Bronchial epithelial cell (primary cell): ENCODE measurements at places on chromosomes 7 and 10.

DNA sequence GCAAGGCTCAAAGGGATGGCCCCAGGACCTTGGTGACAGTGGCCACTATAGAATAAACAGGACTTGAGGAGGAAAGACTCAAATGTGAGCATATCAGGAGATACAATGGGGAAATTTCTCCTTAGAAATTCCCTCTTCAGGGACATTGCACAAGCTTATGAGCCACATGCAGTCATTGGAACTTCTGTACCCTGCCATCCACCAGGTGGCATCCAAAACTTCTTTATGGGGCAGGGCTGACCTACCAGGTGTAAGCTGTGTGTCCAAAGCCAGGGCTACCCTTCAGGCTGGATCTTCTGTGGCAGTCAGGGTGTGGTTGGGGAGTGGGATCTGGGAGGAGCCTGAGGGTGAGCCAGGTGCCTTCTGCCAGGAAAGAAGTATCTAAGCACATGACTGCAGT lies 36.6 kb upstream of the LRRC18 start:
- DNase-seq: peak; percentile 18

GRCh38 chr7:86643561-86644281 lies at the start of gene GRM3:
GRM3 (plus strand) TSS chr7:86643909; CDS start chr7:86765146, 121,237 bp downstream.
- DNase-seq: no peak

DNA sequence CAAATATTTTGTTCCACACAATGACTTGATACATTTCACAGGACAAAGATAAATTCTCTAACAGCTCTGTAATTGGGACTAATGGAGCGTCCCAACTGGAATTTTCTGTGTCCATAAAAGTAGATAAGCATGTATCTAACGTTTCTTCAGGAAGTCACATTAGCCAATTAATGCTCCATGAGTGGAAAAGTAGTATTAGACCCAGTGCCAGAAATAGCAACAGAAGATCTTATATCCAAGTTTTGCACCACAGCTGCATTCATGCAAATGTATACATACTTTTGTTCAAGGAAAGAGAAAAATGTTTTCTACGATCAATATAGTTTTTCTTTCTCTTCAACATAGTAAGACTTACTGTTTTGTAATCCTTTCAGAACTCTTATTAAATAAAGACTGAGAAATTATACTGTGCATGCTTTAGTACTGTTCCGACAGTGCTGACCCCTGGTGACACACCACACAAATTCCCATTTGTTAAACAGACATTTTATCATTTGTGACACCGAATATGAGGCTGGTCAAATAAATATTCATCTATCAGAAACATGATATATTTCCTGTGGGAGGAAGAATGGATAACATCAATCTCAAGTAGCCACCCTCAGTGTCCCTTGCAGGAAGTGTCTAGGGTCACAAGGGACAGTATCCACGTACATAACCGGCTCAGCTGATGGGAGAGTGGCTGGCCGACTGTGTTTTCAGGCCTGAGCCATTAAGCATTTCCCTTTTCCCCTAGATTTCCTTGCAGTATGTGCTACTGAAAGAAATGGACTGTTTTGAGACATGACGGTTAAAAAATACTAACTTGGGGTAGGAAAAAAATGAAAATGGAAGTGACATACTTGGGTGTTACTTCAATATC lies 102.1 kb upstream of the RSU1 start:
- DNase-seq: no peak

- DNase-seq: no peak
Measured at GRCh38 chr10:47369251-47369894, 14.7 kb downstream of the ZNF488 start.

DNA sequence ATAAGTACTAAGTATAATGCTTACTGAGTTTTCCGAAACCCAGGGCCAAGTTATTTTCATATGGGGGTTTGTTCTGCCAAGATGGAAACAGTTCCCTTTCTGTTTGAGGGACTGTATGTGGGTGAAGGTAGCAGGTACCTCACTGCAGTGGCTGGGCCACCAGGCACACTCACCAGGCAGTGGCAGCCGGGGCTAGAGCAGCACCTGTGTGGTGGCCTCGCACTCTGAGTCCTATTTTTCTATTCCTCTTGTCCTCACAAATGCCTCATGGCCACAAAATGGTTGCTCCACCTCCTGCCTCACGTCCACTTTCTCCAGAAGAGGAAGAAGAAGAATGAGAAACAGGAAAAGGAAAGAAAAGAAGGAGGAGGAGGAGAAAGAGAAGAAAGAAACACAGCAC lies 167.3 kb upstream of the SHH start:
- no peak for DNase-seq

- no peak for DNase-seq
Measured at GRCh38 chr7:135263321-135263970, 29.8 kb downstream of the STRA8 start.

GRCh38 chr7:82263920-82264782 lies 179.4 kb downstream of the CACNA2D1 start:
- no peak for DNase-seq

GRCh38 chr7:74134117-74134620 lies 40.0 kb upstream of the EIF4H start:
- peak; percentile 28 for DNase-seq

DNA sequence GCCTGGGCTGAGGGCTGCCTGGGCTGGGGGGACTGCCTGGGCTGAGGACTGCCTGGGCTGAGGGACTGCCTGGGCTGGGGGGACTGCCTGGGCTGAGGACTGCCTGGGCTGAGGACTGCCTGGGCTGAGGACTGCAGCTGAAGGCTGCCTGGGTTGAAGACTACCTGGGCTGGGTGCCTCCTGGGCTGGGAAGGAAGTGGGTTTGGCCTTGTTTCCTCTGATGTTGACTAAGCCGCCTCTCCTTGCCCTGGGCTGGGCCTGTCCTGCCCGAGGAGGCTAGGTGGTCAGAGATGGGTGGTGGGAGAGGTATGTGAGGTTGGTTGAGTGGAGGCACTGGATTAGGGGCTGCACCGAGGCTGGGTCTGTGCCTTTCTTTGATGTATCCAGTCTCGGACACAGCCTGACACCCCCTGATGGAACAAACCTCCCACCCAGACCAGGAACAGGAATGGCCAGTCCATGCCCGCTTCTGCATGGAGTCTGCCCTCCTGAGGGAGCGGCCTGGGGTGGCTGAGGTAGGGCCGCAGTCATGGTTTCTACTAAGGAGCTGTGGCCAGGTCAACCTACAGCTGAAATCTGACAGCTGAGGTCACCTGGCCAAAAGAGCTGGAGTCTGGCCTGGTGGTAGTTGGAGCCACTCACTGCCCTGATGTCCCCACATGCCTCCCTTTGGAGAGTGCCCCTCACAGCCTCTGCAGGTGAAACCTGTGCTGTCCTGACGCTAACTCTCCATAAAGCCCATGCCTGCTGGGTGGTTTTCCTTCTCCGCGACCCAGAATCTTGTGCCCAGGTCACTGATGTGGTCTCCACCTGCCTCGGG lies 22.3 kb downstream of the SCART1 start:
- DNase-seq: no peak

GRCh38 chr10:12499076-12499986 lies 150.0 kb downstream of the CAMK1D start:
- DNase-seq: no peak

- peak; percentile 52 for DNase-seq
Measured at GRCh38 chr7:10889266-10889898, 84.3 kb upstream of the PHF14 start.

- DNase-seq: no peak
Measured at GRCh38 chr7:132991615-132992587, 90.0 kb downstream of the CHCHD3 start.

- DNase-seq: no peak
Measured at GRCh38 chr7:157576415-157576814, 239.6 kb downstream of the DNAJB6 start.

GRCh38 chr10:33461295-33461640 lies 126.8 kb upstream of the NRP1 start:
- no peak for DNase-seq

- no peak for DNase-seq
Measured at GRCh38 chr10:47300429-47300931, 483 bp downstream of the GDF10 start.

DNA sequence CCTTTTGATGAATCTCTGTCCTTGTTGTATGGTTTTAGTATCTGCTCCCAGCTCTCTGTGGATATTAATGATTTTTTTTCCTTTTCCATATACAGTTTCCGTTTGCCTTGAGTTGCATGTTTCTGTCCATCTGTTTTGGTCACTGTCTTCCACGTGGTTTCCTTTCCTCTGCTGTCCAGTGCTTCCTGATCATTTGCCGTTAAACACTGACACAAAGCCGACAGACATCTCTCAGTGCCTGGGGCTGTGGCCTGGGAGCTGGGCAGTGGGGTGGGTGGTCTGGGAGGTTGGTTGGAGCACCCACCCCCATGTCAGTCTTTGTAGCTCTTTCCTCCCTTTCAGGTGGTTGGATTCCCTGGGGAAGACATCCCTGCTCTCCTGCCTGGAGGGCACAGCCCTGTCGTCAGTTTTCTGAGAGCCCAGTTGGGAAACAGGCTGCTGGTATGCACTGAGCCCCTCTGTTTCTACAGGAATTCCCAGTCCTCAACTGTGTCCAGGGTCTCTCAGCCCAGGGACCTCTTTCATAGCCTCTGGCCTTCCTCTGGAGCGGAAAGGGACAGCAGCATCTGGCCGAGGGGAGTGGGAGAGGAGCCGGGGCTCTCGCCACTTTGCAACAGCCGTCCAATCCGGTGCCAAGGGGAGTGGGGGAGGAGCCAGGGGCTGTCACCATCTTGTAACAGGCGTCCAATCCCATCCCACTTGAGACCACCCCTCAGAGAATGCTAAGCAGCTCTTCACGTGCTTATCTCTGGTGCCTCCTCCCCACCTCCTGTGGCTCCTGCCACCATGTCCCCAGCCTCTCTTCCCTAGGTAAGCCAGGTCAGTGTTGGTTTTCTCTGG lies 26.7 kb upstream of the MKI67 start:
- DNase-seq: no peak

GRCh38 chr10:92239600-92240288 lies 51.1 kb downstream of the CPEB3 start:
- no peak for DNase-seq

DNA sequence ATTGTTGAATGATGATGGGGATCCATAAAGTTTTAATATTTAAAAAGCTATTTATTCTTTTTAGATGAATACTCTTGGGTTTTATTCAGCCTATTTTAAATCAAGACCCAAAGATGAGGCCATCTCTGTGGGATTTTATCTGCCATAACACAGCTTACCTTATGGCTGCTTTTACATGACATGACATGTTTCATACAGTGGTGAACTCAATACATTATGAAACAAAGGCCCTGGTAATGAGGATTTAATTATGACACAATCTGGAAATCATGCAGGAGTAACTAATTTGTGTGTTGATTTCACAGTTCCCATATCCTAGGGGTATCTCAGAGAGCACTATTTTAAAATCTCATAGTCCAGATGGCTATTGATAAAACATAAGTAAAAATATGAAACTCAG lies 661.8 kb upstream of the FZD8 start:
- peak; percentile 90 for DNase-seq

GRCh38 chr10:107715565-107715964 lies 551.1 kb upstream of the SORCS1 start:
- no peak for DNase-seq

DNA sequence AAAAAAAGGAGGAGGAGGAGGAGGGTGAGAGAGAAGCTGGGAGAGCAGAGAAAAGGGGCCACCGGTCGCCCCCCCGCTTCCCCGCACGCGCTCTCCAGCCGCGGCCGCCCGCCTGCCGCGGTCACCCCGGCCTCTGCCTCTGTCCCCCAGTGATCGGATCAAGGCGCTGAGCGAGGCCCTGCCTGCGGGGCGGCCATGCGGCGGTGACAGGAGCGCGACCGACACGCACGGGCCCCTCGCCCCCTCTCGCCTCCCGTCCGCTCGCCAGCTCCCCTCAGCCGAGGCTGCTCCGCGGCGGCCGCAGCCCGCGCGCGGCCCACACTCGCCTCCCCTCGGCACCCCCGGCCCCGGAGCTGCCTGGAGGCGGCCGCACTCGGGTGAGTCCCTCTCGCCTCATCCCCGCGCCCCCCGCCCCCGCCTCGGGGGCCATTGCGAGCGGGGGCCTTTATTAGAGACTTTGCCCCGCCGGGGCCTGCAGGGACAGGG lies at the start of gene GTF2I:
Gene GTF2I, plus strand, starts transcription at position 27 of the 486 bp plus-strand sequence. CDS start 31,411 bp downstream, outside the sequence.
- DNase-seq: no peak

GRCh38 chr10:23399701-23400144 lies 39.2 kb upstream of the OTUD1 start:
- DNase-seq: peak; percentile 89

GRCh38 chr7:107506674-107507339 lies 37.0 kb downstream of the GPR22 start:
- DNase-seq: peak; percentile 90

DNA sequence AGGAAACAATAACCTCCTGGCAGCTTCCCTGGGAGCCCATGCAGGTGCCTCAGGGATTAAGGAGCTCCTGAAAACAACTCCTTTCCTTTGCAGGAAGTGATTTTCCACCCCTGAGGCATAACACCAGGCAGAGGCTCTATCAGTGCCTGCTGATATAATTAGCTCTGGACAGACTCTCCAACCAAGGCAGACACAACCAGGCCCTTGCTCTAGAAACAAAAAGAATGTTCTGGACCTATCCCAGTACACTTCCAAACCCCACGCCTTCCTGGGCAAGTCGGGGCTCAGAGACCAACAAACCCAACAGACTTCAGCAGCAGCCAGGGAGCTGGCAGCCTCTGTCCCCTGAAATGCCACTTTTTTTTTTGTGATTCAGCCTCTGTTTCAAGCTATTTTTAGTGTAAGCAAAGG lies 247.1 kb downstream of the KCNMA1 start:
- DNase-seq: peak; percentile 65

DNA sequence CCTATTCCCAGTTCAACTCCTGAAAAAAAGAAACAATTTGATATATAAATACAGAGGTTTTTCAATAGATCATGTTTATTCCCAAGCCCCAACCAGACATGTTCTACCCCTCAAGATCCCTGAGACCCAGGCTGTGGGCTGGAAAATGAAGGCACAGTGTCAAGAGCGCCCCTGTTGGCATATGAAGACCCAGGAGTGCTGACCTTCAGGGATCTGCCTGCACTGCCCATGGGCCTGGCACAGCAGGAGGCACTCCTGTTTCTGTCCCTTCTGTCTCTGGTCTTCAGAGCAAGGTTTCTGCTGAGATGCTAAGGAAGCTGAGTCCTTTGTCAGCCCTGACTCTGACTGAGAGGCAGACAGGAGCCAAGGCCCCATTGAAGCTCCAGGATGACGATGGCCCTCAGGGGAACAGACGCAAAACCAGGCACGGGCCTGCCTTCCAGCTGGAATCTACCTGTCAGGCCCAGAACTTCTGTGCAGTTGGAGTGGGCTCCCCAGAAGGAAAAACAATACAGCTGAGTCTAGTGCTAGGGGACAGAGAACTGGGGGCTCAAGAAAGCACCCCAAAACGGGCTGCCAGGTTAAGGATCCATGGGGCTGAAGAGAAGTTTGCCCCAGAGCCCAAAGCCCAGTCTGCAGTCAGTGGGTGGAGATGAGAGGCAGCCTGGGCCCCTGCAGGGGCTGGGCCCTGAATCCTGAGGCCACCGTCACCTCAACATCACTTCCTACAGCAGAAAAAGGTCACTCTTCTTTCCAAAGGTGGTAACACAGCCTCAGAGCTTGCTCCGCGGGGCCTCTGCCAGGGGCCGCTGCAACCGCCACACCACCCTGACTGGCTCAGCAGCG lies 6.7 kb upstream of the AIFM2 start:
- DNase-seq: no peak

DNA sequence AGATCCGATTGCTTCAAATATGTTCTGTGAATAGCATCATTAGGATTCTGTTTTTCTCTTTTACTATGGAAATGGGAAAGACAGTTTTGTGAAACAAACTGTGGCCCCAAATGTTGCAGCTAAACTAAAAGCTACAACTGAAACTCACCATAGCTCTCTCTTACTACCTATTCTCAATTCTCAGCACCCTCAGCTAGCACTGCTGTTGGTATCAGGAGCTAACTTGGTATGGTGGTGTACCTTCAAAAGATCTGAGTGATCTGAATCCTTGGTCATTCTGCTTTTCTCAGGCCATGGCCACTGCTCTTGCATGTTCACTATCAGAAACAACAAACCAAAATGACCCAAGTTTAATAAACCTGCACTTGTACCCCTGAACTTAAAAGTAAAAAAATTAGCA lies 1208.0 kb downstream of the SORCS1 start:
- no peak for DNase-seq
